Fibroblast of pulmonary artery (primary cell): ENCODE measurements at places on chromosomes 16 and 17.
A peak's percentile ranks its signal among the peaks of the same experiment; 100 is the strongest.

GRCh38 chr16:51834794-51835193, 683.7 kb upstream of the SALL1 start:
- no peak for DNase-seq

DNA sequence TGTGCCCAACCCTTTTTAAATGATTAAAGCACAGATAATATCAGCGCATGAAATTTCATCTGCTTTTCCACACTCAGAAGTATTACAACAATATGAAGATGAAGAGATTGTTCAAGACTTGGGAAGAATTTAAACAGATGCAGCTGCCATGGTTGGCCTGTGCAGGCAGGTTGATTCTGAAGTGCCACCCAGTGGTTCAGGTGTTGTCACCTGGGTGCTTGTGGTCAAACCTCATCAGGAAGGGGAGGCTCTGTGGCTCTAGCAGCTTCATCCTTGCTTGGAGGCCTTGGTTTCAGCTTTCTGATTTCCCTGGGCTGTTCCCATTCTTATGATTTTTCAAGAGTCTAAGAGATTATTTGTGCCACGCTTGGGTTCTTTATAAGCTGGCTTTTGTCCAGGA, 22.2 kb upstream of the CLEC18C start:
- no peak for DNase-seq

DNA sequence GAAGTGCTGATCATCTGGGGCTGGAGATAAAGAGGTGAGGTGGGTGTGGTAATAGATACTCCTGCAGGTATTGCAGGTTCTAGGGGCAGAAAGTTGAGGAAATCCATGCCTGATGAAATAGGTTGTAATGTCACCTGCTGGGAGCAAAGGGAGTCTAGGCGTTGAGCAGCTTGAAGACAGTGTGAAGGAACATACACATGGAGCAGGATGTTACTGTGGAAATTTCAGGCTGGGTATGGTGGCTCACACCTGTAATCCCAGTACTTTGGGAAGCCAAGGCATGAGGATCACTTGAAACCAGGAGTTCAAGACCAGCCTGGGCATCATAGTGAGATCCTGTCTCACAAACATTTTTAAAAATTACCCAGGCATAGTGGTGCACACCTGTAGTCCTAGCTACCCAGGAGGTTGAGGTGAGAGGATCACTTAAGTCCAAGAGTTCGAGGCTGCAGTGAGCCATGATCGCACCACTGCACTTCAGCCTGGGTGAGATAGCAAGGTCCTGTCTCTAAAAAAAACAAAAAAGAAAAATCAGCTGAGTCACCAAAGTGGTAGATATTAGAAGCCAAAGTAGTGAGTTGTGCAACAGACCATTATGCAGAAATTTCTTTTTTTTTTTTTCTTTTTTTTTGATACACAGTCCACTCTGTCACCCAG, 9.1 kb upstream of the CRYBA1 start:
- peak; percentile 84 for DNase-seq

DNA sequence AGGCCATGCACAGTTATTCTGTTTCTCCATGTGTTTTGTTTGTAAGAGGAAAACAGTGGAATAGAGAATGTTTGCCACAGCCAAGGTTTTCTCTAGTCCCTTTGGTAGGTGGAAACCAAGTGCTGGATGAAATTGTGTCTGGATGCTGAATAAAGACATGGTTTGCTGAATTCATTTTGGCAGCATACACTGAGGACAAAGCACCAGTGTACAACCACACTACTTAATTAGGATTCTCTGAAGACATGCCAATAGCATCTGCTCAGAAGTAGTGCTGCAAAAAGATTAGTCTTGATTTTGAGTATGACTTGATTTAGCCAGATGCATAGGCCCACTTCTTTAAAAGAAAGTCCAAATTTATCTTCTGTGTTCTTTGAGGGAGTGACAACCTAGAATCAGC, 230.5 kb upstream of the CACNG5 start:
- no peak for DNase-seq

DNA sequence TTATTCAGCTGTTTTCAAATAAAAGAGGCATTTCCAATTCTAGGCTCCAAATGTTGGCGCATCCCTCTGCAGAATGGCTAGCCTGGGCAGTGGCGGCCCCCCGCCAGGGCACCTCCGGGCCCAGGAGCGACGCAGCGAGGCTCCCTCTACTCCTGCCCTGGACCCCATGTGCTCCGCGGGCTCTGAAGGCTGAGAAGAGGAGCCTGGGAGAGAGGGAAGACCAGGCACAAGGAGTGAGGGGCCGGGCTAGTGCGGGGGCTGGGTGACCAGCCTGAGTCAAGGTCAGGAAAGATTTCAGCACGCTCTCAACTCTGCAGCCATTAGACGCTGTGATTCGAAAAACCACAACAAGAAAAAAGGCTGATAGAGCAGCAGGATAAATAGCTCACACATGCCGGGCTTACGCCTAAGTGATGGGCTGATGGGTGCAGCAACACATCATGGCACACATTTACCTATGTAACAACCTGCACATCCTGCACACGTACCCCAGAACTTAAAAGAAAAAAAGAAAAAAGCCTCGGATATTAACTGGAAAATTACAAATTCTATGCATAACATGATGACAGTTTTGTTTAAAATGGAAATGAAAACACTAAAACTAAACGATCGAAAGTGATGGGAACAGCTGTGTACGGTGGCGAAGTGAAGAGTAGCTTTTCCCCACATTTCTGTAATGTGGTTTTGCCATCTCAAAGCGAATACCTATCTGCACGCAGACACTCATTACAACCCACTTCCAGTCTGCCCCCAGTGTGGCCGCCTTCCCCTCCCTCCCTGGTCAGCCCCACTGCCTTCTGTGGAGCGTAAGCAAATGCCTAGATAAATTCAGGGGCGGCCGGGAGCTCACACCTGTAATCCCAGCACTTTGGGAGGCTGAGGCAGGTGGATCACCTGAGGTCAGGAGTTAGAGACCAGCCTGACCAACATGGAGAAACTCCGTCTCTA, 44.4 kb downstream of the MAP1LC3B start:
- DNase-seq = peak; percentile 63

DNA sequence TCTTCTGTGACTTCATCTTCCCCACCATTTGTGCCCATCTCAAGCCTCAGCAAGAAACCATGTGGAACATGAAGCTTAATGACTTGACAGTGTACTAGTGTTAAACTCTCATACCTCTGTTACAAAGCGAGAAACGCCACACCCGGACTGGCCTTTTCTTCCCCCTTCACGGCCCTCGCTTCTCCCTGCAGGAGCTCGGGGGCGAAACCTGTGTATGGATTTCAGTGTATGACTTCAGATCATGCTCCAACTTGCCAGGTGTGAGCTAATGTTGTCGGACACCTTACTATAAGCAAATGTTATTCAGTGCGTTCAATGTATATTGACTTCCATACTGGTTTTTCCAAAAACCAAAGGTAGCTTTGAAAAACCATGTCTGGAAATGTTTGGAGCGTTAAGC, 20.1 kb upstream of the SLC5A11 start:
- DNase-seq = no peak

- DNase-seq = no peak
Measured at GRCh38 chr17:2423271-2423670, 22.4 kb upstream of the MNT start.

DNA sequence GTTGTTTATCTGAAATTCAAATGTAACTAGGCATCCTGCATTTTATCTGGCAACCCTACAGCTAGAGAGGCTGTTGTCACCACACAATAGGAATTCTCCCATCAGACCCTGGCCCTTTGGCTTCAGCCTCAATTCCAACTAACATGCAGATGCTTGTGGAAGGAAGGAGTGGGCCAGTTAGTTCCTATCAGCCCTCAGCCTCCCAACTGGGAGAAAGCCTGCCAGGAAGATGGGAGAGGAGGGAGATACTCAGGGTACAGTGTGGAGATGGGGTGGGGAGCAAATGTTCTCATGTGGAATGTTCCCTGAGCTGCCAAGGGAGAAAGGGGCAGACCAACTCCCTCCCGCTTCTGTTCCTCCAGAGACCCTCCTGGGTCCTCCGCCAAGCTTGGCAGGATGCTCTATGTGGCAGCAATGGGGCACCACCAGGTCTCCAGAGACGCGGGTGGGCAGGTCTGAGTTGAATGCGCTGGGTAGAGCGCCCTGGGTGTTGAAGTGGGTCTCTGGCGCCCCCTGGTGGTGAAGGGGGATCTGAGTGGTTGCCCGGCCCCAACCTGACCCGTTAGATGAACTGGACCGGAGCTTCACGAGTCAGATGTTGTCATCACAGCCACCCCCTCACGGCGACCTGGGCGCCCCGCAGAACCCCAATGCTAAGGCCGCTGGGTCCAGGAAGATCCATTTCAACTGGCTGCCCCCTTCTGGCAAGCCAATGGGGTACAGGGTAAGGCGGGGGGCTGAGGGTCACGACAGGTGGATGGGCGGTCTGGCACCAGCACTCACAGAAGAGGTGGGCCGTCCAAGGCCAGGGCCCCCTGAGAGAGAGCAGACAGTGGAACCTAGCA, 15.2 kb downstream of the GALK1 start:
- peak; percentile 75 for DNase-seq

GRCh38 chr16:74929636-74930035, 55.3 kb downstream of the WDR59 start:
- no peak for DNase-seq

DNA sequence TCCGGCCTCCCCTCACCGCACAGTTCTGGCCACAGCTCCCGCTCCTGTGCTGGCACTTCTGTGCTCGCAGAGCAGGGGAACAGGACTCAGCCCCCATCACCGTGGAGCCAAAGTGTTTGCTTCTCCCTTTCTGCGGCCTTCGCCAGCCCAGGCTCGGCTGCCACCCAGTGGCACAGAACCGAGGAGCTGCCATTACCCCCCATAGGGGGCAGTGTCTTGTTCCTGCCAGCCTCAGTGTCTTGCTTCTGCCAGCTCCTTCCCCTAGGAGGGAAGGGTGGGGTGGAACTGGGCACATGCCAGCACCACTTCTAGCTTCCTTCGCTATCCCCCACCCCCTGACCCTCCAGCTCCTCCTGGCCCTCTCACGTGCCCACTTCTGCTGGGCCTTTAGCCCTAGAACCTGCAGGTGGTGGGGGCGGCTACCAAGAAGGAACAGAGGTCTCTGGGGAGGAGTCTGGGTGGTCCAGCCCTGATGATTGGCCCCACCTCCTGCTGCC, 645 bp upstream of the ELMO3 start:
- no peak for DNase-seq

DNA sequence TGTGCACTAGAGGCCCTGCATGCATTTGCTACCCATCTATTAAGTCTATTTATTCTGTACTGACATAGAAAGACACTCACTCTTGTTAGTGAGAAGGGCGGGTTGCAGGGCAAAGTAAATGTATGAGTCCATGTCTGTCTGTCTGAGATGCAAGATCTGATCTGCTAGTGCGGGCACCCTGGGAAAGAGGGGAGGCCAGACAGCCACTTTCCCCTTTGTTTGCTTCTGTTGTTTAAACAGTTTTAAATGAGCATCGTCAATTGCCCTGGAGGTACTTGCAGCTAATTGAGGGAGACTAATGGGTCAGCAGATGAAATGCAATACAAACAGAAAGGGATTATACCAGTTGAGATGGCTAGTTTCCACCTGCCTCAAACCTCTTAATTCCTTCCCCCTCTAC, 24.9 kb downstream of the SCNN1G start:
- DNase-seq = no peak

DNA sequence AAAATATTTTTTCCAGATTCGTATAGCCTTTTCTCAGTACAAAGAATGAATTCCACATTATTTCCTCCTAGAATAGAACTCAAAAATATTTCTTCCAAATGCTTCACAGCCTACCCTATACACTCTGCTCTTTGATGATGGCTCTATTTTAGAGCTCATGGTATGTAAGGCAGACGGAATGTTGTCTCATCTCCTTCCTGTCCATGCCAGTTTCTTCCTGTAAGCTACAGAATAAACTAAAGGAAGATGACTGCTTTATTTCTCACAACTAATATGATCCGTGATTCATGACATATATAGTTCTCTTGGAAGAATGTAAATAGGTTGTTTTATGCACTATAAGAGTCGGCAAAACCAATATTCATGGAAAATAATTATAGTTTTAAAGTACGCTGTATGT, 723.1 kb downstream of the CDH11 start:
- DNase-seq = no peak

DNA sequence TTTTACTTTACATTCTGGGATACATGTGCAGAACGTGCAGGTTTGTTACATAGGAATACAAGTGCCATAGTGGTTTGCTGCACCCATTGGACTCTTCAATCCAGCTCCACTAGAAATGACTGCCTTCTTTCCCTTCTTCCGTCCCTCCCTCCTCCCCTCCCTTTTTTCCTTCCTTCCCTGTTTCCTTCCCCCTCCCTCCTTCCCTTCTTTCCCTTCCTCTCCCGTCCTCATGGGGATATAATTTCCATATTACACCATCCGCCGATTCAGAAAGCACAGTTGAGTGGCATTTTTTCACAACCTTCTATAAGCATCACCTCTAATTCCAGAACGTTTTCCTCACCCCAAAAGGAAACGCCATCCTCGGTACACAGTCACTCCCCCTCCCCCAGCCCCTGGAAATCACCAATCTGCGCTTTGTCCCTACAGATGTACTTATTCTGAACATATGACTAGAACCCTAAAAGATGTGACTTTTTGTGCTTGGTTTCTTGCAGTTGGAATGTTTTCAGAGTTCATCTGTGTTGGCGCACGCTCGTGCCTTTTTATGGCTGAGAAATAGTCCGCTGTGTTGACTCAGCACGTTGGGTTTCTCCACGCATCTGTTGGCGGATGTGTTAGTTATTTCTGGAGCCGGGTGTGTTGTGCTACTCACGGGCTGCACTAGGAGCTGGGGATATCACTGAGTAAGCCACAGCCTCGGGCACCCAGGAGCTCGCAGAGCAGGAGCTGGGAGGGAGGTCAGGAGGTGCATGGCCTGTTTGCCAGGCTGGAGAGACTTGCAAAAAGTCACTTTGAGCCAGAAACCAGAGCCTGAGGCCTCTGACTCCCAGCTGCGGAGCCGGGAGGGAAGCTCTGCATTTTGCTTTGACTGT, 336.4 kb downstream of the SEC14L1 start:
- peak; percentile 94 for DNase-seq

- DNase-seq = no peak
Measured at GRCh38 chr16:47728205-47728604, 267.1 kb downstream of the PHKB start.

- DNase-seq = no peak
Measured at GRCh38 chr17:16379654-16380053, 1.2 kb upstream of the UBB start.

DNA sequence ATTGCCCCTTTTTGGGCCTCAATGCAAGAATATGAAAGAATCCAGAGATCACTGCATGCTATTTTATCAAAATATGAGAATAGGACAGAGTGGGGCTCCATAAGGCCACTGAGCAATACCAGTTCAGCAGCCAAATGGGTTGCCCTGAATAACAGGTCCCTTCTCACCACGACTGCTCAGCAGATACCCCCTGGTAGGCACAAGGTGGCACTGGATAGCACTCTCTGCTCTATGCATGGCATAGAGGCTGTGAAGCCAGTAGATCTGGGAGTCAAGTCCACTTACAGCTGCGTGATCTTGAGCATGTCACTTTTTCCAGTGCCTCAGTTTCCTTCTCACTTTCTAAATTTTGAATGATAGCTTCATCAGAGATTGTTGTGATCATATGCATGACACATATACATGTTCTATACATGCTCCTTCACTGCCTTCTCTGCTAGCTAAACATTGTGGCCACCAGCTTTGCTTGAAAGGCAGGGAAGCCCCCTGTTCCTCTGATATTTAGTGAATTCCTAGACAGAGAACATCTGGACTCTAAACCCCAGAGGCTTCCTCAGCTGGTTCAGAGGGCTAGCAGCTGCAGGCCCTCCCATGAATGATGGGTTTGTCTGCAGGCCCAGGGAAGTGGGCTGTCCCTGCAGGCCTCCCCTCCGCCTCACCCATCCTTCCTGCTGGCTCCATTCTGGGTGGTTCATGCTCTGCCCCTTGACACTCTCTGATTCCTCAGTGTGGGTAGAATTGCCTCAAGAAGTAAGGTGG, 84.9 kb upstream of the ASIC2 start:
- DNase-seq = no peak

- no peak for DNase-seq
Measured at GRCh38 chr17:67052720-67053437, 8.5 kb downstream of the CACNG1 start.
